EL (cell line): ENCODE measurements at places on chromosomes 12 and 14.
A peak's percentile ranks its signal among the peaks of the same experiment; 100 is the strongest.

GRCh38 chr12:30896461-30896860 is 30.1 kb upstream of the TSPAN11 start:
- DNase-seq = no peak

DNA sequence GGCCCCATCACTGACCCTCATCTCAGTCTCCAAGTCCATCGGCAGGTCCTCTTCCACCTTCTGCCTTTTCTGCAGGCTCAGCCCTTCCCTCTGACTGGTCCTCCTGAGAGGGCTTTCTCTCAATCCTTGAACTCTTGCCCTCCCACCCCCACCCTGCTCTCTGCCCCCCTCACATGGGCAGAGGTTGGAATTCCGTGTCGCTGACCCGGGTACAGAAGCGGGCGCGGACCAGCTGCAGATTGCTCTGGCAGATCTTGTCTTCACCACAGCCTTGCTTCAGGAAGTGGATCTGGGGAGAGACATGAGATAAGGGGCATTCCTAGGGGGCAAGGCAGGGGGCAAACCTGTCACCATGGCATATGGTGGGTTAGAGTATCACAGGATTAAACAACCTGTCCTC is 12.4 kb downstream of the ITGA7 start:
- no peak for DNase-seq

- DNase-seq = no peak
Observed at GRCh38 chr12:58773986-58774385, 146.3 kb downstream of the LRIG3 start.

DNA sequence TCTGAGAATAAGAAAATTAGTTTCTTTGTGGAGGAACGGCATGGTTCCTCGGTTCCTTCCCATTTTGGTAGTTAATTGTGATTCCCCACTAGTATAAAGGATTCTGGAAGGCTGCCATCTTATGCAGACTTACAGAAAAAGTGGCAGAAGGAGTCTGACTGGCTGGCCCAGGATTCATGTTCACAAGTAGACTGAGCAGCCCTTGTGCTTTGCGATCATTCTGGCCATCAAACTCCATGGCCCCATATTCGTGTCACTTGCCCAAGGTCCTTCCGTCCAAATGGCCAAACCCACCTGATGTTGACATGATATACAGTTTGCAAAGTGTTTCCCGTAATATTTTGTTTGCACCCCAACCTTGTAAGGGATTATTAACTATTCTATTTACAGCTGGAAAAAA is 297.2 kb upstream of the AMIGO2 start:
- DNase-seq = no peak

DNA sequence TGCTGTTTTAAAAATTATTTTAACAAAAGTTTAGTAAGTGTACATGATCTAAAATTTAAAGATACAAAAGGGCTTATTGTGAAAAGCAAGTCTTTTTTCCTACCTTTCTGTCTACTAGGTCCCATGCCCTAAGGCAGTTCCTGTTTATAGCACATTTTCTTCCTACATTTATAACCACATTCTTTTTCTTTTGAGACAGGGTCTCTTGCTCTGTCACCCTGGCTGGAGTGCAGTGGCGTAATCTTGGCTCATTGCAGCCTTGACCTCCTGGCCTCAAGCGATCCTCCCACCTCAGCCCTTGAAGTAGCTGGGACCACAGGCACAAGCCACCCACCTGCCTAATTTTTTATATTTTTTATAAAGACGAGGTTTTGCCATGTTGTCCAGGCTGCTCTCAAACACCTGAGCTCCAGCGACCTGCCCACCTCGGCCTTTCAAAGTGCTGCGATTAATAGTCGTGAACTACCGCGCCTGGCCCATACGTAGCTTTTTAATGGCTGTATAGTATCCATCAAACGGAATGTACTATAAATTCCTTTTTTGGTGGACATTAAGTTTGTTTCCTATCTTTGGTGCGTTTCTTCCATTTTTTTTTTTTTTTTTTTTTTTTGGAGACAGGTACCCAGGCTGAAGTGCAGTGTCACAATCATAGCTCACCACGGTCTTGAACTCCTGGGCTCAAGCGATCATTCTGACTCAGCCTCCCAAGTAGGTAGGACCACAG is 20.9 kb downstream of the FRS2 start:
- no peak for DNase-seq

GRCh38 chr12:94039199-94039840 is 109.1 kb upstream of the PLXNC1 start:
- no peak for DNase-seq

DNA sequence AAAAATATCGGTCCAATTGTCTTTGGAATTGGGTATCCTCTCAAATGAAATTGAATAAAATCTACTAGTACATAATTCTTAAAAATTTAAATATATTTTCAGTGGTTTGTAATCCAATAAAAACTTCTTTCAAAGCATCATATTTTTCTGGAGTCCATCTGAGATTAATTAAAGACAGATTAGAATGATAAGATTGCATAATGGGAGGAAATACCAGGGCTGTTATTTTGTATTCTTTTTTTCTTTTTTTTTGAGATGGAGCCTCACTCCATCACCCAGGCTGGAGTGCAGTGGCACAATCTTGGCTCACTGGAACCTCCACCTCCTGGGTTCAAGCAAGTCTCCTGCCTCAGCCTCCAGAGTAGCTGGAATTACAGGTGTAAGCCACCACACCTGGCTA is 103.8 kb downstream of the TMTC3 start:
- peak; percentile 35 for DNase-seq

DNA sequence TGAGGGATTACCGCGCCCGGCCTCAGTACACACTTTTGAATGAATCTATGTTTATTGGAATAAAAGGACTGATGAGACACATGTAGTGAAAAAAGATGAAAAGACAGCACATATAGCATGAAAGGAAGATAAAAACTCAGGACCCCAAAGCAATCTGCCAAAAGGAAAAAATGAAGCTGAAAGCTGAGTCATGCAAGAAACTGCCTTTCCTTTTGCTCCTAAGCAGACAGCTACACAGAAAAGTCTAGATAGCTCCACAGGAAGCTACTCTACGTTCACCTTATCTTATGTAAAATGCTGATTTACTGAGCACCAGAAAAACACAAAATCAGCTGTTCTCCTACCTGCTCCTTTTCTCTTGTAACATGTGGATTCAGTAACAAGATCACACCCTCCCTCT is 128.4 kb downstream of the NTF3 start:
- no peak for DNase-seq

DNA sequence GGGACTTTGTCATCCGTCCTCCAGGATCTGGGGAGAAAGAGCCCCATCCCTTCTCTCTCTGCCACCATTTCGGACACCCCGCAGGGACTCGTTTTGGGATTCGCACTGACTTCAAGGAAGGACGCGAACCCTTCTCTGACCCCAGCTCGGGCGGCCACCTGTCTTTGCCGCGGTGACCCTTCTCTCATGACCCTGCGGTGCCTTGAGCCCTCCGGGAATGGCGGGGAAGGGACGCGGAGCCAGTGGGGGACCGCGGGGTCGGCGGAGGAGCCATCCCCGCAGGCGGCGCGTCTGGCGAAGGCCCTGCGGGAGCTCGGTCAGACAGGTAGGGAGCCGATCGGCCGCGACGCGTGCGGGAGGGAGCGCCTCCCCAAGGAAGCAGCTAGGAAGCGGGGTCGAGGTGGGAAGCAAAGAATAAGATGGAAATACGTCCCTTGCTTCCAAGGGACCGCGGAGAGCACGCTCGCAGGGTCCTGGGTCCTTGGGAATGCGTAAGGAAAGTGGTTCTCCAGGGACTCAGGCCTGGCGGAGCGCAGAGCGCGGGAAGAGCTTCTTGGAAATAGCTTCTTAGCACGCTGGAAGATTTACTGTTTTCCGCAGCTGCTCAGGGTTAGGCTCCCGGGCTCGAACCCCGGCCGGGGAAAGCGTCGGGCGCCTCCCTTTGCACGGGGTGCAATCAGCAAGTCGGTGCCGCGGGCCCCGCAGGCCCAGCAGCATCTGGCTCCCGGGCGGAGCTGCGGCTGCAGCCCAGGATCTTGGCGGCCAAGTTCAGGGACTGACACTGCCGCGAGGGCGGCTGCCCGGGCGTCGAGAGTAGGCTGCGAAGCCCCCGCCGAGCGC is 457 bp downstream of the SOCS2 start:
- peak; percentile 64 for DNase-seq

DNA sequence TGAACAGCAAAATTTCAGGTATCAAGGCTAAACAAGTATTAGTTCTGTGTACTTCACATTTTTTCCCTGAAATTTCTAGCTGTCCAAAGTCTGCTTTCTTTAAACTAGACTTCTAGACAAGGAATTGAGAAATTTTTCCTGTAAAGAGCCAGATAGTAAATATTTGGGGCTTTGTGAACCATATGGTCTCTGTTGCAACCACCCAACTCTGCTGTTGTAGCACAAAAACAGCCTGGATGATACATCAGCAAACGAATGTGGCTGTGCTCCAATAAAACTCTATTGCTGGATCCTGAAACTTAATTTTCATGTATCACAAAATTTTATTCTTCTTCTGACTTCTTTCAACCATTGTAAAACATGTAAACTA is 96.0 kb upstream of the SLC38A4 start:
- no peak for DNase-seq

- DNase-seq = no peak
Observed at GRCh38 chr12:87196321-87196720, 832.9 kb downstream of the C12orf50 start.

GRCh38 chr14:59356312-59356711 is 108.9 kb downstream of the GPR135 start:
- no peak for DNase-seq

DNA sequence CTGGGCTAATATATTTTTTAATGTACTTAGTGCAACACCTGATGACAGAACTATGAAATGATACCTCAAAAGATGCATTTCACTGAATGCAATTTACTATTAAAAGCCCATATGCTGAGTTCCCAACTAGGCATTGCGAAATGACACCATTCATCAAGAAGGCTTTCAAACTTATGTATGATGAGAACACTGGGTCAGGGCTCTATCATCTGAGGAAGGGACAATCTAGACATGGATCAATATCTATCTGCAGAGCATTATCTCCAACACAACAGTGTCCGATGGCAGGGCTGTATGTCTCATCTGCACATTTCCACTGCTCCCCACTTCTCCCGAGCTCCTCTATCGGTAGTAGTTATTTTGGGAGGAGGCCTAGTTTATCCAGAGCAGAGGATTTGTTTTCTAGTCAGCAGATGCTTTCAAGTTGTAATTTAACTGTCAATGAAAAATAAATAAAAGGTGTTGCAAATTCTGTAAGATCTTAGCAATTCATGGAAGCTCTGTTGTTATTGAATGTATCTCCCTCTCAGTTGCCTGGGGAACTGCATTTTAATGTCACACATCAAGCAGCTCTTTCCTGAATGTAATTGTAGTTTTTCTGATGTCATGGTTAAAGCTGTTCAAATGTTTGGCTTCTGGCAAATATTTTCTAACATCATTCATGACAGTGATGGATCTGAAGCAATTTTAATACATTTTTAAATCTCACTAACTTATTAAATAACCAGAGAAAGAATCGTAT is 7.4 kb upstream of the GCH1 start:
- DNase-seq = no peak

DNA sequence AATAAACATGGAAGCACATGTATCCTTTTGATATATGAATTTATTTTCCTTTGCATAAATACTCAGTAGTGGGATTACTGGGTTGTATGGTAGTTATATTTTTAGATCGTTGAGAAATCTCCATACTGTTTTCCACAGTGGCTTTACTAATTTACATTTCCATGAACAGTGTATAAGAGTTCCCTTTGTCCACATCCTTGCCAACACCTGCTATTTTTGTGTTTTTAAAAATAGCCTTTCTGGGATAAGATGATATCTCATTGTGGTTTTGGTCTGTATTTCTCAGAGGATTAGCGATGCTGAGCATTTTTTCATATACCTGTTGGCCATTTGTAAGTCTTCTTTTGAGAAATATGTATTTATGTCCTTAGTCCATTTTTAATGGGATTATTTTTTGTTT is 329.2 kb upstream of the KITLG start:
- DNase-seq = no peak

GRCh38 chr12:38124247-38125012 is 192.1 kb upstream of the ALG10B start:
- DNase-seq = no peak

DNA sequence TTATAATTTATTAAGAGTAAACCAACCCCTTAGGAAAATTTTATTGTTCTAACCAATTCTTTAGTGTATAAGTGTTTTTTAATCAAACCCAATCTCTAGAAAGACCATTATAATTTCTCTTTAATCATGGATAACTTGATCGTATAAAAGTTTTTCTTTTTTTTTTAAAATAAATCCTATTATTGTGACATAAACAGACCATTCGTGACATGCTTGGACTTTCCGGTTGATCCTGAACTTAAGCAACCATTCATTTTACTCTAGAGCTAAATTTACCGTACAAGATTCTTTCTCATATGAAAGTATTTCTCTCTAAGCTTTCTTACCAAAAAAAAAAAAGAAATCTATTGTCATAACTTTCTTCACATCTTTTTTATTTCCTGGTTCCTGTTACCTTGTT is 32.6 kb upstream of the SLC38A4 start:
- no peak for DNase-seq

DNA sequence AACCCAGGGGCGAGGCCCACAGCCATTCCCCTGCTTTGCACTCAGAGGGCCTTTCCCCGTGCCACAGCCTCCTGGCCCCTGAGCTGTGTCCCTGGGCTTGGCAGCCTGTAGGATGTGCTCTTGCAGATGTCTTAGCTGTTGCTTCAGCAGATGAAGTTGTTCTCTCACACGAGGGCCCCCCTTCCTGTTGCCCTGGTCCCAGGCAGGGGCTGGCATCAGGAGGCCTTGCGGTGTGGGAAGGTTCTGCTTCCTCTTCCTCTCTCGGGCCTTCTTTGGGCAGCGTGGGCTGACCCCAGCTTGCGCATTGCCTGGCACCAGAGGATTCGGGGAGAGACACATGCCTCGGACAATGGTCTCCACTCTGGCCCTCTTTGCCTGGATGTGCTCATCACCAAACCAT is 12.7 kb downstream of the PROX2 start:
- DNase-seq = no peak

DNA sequence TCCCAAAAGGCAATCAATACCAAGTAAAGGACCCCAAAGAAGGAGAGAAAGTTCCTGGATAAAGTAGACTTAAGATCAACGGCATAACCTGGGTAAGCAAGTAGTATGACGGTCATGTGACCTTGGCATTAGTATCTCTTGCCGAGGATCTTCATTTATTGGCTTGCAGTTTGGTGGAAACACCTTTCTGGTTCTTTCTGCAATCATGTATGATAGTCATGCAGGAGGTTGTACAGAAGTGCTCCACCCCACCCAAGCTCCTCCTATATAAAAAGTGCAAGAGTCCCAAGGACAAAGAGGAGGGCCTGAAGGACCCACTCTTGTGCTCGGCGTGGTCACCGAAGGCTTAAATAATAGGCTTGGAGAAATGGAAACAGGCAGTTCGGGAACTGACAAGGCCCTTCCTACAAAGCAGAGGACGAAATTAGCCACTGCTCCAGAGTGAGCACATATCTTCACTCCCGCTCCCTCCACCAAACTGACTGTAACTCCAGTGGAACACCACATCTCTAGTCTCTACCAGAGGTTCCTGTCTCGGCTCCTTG is 750 bp downstream of the CS start:
- DNase-seq = no peak

- DNase-seq = peak; percentile 42
Observed at GRCh38 chr12:108728820-108729611, 2.3 kb downstream of the CORO1C start.
